AG08396 (cell line): ENCODE measurements at places on chromosomes 6 and 20.

DNA sequence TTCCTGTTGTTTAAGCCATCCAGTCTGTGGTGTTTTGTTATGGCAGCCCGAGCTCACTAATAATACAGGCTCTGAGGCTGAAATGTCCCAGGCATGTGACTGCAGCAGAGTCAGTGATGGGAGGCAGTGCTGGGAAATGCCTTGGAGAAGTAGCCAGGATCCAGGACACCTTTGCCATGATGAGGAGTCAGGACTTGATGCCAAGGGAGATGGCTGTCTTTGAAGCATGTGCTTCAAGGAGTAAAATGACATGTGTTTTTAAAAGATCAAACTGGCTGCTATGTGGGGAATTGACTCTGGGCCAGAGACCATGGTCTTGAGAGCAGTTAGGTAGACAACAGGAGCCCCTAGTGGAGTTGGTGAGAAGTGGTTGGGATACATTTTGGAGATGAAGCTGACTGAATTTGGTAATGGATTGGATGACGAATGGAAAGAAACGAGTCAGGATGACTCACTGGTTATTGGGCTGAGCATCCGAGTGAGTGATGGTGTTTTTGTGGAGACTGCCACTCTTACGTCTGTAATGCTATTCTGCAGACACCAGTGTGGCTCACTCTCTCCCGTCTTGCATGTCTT, 322.2 kb downstream of the PLCB1 start:
- DNase-seq = peak; percentile 71

GRCh38 chr6:113445201-113445600, 411.9 kb upstream of the MARCKS start:
- no peak for DNase-seq

- DNase-seq = peak; percentile 20
Measured at GRCh38 chr6:143368426-143368825, 82.1 kb downstream of the ADAT2 start.

DNA sequence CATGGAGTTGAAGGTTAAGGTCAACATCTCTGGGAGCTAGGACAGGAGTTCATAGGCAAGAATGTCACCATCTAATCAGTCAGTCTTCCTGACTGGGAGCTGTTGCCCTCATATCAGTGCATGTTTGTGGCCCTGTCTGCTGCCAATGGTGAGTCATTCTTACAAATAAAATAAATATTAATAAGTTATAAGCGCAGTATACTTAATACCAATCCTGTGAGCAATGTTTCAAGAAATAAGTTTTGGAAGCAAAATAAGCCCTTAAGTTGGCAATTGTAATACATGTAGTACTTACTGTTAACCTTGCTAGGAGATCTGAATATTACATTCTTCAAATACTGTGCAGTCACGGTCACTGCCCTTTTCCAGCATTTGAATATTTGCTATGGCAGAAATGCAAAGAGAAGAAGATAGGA, 20.2 kb upstream of the MDGA1 start:
- DNase-seq = peak; percentile 46

GRCh38 chr6:83600459-83600858, 88.1 kb downstream of the PRSS35 start:
- no peak for DNase-seq

DNA sequence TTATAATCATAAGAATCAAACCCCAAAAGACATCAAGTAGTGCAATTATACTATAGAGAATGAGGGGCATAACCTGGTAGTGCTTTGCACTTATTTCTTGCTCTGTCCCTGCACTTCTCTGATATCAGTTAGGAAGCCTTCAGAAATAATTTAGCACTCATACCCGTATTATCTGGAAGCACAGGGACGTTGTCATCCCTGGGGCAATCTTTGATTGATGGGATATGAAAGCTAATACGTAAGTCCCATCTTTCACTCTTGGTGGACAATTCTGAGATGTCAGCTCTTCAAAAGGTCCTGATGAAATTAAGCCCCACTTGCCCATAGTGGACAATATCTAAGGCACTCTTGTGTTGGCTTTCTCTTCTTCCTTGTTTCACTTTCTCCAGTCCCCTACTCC, 144.9 kb downstream of the HACE1 start:
- no peak for DNase-seq

GRCh38 chr6:154783229-154783628, 50.0 kb downstream of the SCAF8 start:
- no peak for DNase-seq

DNA sequence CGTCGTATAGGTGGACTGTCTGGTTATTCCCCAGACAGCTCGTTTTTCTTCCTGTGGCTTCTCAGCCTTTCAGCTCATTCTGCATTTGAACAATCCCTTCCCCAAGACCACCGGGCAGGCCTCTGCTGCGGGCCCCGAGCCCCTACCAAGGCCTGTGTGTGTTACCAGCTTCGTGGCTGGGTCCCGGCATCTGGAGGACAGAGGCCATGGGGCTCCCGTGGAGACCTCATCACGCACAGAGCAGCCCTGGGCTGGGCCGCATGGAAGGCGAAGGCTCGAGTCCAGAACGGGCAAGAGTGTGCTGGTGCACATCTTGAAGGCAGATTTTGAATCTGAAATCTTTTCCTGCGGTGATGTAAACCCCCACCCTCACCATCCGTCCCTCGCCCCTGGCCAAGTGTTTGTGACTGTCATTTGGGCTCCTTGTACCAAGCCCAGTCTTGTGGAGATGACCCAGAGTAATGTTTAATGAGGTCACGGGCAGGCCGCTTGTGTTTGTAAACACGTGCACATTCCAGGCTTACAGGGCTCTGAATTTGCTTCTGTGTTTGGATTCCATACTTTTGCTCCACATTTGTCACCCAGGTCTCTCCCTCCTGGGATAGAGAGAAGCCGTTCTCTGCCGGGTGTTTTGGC, 119.6 kb downstream of the CDH4 start:
- peak; percentile 62 for DNase-seq

- no peak for DNase-seq
Measured at GRCh38 chr6:18264923-18265377, 620 bp upstream of the DEK start.

- DNase-seq = no peak
Measured at GRCh38 chr20:7305976-7306375, 538.5 kb downstream of the BMP2 start.

DNA sequence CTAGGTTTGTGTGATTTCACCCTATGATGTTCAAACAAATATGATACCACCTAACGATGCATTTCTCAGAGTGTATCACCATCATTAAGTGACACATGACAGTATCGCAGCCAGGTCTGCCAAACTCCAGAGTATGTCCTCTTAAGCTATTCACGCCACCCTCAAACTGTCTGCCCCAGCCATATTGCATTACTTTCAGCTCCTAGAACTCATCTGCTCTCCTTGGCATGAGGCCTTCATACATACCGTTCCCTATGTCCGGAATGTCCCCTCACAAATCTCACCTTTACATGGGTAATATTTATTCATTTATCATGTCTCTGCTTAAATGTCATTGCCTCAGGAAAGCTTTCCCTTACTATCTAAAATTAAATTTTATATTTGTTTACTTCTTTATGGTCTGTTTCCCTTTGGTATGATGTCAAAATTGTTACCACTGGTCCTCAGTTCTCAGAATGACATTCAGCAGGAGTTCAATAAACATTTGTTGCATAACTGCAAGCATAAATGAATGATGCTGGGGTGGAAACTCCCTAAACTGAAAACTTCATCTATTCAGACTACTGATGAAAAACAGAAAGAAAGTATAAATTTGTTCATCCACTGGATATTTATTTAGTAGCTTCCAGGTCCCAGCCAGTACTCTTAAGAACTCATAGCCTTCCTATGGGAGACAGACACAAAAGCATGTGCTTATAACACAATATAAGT, 3.2 kb downstream of the SESN1 start:
- no peak for DNase-seq
